ENCODE measurements at places on chromosomes 12 and 14.

- no peak for DNase-seq
These were observed 182.1 kb downstream of the C12orf50 start for GRCh38 chr12:87847147-87847546.

DNA sequence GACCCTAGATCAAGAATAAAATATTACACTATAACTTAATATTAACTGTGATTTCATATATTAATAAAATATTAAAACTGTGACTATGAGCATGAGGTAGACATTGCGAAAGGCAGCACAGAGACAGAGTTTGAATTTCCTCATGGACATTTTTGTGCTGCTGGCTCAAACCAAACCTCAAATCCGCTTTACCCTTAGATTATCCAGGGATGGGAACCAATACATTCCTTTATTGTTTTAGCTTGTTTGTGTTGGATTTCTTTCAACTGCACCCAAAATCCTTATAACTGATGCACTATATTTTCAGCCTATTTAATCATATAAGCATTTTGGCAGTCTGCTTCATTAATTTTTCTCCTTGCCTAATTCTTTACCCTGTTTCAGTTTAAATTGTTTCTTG, 436.7 kb downstream of the ATP23 start:
- peak; percentile 64 for DNase-seq

DNA sequence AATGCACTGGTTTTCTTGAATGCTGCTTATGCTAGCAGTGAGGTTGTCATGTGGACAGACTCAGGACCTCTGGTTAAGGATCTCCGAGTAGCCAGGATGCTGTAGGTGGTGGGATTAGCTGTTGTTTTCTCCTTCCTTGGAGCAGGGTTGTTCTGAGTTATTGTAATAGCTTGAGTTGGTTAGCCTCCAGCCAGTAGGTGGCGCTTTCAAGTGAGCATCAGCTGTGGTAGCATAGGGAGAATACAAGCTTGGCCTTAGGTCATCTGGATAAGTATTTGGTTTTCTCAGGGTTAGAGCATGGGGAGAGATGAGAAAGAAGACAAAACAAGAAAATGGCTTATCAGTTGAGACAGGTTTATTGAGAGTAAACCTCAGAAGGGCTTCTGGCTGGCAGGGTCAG, 299.7 kb upstream of the FBXO33 start:
- DNase-seq: no peak

DNA sequence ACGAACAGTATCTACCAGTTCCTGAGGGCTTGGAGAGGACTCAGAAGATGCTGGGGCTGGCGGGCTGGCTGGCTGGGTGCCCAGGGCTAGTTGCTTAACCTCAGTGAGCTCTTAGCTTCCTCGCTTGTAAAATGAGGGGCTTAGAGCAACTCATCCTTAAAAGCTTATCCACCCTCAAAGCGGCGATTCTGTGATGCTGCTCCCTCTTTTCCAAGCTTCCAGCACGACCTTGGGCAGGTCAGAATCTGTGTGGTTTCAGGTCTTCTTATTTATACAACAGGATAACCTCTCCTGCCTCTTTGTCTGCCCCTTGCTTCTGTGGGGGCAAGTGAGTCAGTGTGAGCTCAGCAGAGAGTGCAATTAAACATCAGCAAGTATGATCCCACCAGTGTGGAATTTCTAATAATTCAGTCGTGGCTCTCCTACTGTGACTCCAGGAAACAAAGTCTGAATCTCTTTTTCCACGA, 281.8 kb downstream of the KSR2 start:
- peak; percentile 12 for DNase-seq

DNA sequence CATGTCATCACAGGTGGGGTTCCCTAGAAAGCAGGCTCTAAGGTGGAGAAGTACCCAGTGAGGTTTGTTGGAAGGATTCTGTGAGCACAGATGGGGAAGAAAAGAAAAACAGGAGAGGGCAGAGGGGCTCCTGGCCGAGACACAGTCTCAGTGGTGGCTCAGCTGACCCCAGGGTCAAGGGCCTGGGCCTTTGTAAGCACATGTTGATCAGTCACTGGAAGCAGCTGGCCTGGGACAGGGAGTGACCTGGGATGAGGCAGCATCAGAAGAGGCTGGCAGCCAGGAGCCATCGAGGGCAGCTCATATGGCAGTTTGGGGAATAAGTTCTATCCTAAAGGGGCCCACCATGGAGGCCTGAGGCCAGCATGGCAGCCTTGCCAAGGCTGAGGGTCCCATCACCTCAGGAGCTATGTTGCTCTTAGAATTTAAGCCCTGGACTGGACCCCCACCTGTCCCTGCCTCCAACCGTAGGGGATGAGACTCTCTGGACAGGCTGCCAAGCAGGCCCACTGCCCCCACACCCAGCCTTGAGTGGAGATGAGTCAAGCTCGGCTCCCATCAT, 6.3 kb upstream of the TMEM179 start:
- no peak for DNase-seq

- no peak for DNase-seq
These were observed 902 bp downstream of the ABCD2 start for GRCh38 chr12:39618701-39619100.

GRCh38 chr12:26648584-26648983, 184.4 kb downstream of the ITPR2 start:
- DNase-seq: peak; percentile 93

Data from cardiac fibroblast (primary cell).